ENCODE measurements at places on chromosomes 13 and 19. TPM values are rescaled to one million over a fixed set of nuclear protein-coding genes. Genes with fewer than 3 reads are reported as not detected.

GRCh38 chr13:111575719-111576118 lies 255.3 kb downstream of the TEX29 start:
- DNase-seq: no peak

DNA sequence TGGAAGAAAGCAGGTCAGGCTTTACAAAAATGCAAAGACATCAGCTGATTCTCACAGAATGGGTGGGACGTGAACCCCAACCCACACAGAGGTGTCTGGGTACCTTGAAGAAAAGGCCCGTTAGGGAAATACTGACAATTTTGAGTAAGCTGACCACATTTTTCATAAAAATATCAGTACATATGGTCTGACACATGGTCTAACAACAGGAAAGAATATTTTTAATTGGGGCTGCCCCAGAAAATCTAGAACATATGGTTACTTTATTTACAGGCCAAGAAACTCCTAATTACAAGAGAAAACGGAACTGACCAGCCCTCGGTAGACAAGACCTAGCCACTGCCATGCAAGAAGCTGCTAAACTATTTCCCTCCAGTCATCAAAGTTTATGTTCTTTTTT lies 48.7 kb upstream of the ITM2B start:
- no peak for DNase-seq

DNA sequence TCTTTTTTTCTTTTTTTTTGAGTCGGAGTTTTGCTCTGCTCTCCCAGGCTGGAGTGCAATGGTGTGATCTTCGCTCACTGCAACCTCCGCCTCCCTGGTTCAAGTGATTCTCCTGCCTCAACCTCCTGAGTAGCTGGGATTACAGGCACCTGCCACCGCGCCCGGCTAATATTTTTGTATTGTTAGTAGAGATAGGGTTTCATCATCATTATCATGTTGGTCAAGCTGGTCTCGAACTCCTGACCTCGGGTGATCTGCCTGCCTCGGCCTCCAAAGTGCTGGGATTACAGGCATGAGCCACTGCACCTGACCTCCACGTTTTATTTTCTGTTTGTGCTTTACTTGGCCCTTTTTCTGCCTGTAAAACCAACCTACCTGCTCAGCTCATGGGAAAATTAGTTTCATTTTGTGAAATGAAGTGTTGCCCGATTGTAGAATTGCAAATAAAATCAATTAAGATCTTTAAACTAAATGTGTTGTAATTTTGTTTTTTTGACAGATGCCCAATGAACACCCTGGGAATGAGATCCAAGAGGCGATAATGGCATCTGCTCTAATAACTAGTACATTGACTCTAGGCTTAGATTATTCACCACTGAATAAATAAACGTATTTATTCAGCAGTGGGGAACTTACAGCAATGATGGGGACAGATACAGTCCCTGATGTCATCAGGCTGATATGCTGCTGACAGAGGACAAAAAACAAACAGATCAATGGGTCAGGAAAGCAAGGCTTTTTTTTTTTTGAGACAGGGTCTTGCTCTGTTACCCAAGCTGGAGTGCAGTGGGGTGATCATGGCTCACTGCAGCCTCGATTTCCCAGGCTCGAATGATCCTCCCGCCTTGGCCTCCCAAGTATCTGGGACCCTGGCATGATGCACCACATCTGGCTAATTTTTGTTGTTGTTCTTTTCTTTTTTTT lies 2.2 kb upstream of the RAB11B start:
- no peak for DNase-seq

DNA sequence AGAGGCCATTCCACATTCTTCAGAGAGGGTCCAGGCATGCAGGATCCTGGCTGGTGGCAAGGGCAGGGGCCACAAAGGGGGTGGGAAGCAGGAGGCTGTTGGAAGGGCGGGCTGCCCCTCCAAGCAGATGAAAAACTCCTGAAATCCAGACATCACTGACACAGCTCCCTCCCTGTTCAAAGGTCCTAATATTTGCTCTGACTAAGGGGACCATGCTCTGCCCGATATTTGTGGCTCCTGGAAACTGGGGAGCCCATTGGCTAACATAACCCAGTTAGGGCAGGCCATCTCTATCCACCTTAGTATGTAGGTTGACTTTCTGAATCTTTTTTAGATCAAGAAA lies 3.3 kb upstream of the CDX2 start:
- DNase-seq: no peak

GRCh38 chr19:3857449-3858003 lies 11.3 kb downstream of the ZFR2 start:
- DNase-seq: no peak

FFAR1 gene
- not detected for total RNA-seq
